ENCODE measurements at places on chromosomes 12 and 14.

DNA sequence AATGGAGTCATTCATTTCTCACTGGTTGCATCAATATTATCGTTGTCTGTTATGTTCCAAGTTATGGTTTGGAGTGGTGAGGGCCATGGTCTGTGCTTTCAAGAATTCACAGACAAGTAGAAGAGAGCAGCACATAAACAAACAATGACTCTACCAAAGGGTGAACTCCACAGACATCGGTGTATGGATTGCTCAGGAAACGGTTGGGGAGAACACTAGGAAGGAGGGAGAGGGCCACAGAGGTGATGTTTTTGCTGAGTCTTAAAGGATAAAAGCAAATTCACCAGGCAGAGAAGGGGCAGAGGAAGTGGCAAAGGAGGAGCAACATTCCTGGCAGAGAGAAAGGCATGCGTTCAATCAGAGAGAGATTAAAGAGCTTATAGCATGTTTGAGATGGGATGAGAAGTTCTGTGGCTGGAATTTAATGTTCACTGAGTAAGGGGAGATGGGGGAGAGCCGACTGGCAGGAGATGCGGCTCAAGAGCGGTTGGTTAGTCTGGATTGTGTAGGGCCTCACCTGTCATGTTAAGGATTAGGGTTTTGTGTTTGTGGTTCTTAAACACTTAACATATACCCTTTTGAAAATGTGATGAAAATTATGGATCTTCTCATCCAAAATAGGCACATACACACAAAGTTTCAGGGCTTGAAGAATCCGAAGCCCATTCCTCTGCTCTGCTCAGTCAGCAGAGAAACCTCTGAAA is 42.3 kb upstream of the FRMD6 start:
- DNase-seq: no peak

DNA sequence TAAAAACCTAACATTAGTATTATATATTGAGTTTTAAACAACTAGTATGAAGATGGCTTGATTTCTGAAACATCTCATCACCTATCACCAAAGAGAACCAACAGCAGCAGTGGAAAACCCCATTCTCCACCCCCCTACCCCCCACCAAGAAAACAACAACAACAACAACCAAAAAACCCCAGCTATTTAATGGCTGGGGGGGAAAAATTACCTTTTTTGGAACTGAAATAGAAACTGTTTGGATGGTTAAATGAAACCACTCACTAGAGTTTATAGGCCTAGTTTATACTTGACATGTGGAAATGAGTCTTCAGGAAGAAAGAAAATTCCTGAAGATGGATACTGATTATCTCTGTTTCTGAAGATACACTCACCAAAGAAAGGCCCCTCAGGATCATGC is 30.3 kb downstream of the PPP2R5E start:
- DNase-seq: no peak

GRCh38 chr12:65597527-65597926 is 226.8 kb upstream of the HMGA2 start:
- DNase-seq: no peak

GRCh38 chr14:22383515-22384166 is 205.4 kb downstream of the DAD1 start:
- DNase-seq: no peak

DNA sequence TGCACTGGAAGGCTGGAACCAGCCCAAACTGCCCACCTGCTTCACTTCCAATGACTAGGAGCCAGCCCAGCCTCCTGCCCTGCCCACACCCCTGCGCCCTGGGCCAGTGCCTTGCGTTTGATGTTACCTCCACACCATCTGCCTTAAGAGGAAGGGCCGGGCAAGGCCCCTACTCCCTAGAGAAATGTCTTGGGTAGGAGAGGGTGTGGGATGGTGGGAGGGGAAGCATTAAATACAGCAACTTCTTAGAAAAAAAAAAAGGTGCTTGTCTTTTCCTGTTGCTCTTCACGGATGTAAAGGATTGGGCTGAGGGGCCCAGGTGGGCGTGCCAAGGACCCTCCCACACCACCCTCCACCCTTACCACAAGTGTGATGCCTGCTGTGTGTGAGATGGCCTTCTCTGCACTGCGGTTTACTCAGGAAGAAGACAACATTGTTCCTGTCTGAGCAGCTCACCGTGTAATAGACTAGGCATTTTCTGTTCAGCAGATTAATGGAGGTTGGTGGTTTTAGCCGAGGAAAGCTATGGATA is 99.9 kb downstream of the NINJ2 start:
- no peak for DNase-seq

DNA sequence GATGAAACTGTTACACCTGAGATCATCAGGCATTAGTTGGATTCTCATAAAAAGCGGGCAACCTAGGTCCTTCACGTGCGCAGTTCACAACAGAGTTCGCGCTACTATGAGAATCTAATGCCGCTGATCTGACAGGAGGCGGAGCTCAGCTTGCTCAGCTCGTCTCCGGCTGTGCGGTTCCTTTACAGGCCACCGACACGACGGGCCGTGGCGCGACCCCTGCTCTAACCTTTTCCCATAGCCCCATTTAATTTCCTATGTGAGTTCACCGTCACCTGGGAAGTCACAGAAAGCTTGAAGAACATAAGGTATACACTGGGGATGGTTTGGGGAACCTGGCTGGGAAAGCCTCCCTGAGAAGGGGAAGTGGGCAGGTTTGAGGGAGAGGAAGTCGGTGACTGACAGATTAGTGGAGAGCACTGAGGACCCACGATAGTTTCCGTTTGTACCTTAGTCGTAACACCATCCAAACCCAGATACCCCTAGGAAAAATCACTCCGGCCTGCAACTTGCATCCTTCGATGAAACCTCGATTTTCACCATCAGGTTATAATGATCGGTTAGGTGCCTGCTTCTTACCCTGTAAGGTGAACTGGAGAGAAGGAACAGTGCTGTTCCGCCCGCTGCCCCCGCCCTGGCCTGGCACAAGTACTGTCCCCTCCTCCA is 2.8 kb upstream of the AAAS start:
- no peak for DNase-seq

DNA sequence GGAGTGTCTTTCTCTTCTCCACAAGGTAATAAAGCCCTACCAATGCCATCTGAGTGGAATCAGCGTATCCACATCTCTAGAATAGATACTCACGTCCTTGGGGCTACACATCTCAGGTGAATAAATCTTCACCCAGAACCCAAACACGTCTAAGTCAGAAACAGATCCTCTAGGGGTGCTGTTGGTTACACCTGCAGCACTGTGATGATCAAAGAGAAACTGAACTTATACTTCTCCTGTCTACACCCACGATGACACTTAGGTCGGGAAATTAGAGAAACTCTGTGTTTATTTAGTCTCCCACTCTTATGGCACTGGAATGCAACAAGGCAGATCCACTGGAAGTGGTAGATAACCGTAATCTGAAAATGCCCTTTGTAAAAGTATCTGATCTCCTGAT is 46.2 kb downstream of the WIF1 start:
- no peak for DNase-seq

DNA sequence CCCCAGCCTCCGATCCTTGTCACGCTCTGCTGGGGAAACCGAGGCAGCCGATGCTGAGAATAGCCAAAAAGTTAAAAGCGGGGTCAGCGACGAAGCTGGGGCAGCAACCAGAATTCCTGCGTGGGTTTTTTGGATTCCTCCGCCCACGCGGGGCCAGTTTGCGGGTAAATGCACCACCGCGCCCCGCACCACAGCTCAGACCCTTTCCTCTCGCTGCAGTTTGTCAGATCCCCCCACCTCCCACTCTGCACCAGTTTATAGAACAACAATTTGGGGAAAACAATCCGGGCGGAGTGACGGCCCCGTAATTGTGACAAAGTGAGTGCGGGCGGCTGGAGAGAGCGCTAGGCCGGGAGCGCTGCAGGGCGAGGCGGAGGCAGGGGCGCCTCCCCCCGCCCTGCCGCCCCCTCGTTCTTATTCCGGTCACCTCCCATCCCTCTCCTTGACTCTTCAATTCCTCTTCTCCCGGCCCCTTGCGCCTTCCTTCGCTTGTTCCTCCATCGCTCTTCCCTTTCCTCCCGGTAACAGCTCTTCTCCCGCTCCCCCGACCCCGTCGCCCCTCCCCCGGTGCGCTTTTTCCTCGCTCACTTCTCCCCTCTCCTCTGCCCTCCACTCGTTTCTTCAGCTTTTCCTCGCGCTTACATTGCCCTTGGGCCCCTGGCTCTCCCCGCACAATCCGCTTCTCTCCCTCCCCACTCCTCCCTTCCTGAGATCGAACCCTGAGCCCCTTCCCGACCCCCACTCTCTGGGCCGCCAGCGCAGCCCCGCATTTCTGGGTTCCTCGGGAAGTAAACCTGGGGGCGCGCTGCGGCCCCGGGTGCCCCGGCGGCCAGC is 646 bp upstream of the DNAJC22 start:
- DNase-seq: peak; percentile 78

GRCh38 chr14:42683707-42684106 is 1077.0 kb downstream of the LRFN5 start:
- no peak for DNase-seq

- DNase-seq: peak; percentile 43
Measured at GRCh38 chr14:101018561-101019290, 115.2 kb upstream of the RTL1 start.

DNA sequence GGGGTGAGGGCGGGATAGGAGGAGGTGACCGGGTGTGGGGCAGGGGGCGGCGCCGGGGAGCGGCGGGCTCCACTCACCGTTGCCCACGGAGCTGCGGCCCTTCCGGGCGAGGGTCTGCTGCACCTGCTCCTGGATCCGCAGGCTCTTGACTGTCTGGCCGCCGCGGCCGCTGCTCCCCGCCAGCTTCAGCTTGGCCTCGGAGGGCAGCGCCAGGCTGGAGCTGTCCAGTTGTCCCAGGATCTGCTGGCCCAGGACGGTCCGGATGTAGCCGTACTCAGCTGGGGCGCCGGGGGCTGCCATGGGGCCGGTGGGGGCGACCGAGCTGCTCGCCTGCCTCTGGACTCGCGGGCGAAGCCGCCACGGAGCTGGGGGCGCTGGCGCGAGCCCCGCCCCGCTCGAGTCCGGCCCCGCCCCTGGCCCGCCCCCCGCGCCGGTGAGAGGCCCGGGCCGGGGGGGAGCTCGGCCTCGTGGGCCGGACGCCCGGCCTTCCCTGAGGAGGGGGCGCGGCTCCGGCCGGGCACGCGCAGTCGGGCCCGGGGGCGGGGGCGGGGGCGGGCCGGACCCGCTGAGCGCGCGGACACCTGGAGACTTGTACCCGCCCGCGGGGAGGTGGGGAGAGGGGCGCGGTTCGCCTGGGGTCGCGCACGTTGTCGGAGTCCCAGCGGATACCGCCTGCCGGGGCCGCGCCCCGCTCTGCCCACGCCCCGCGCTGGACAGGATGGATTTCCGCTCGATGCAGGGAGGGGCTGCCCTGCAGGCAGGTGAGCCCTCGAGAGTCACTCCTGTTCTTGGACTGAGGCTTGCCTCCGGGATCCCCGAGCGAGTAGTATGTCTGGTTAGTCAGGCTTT is at the start of gene PKP2:
Gene PKP2, minus strand, starts transcription at position 346 of the 849 bp plus-strand sequence. Its CDS starts 46 bp downstream, at position 300.
- peak; percentile 29 for DNase-seq

- no peak for DNase-seq
Measured at GRCh38 chr14:55532645-55533344, 47.2 kb upstream of the KTN1 start.

DNA sequence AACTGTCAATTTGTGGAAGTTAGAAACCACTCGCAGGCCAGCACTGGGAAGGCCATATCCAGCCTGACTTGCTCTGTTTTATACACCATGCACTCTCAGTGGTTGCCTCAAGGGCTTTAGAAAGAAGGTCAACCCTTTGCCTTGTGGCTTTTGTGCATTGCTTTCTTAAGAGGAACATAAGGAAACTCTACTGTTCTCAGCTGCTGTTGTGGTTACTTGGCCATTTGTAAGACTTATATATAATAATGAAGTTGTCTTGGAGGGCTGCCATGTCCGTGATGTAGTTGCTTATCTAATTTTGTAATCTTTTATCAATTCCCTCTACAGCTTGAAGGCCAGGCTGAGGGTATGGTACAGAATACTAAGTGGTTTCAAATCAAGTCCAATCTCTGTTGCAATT is 637.8 kb downstream of the DIO2 start:
- DNase-seq: no peak

Data from lower leg skin (tissue), 4 donors.